ENCODE measurements at places on chromosomes 3 and 15.

DNA sequence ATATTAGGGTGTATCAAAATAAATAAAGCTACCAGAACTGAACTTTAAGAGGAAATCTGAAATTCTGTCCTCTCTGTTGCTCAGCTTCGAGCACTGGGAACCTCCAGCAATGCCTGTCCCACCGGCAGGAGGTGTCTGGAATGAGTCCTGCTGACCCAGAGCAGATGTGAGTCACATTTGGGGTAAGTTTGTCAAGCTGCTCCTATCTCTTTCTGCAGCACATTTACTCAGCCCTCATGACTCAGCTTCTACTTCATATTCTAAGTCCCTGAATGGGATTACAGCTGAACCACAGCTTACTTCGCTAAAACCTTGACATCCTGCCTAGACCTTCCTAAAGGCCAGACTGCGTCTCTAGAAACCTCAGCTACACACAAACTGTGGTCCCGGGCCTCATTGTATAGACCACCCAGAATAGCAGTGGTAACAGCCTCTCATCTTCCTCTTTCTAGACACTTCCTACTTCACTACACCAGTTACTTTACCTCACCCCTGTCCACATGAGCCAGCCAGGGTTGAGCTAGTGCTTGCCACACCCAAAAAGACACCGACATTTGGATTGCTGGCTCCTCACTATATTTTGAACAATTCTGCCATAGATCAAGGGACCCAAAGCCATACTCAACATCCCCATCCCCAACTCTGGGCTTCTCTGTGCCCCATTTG lies 109.6 kb upstream of the TMCO5A start:
- no peak for DNase-seq

GRCh38 chr3:138879541-138880380 lies 45.0 kb upstream of the PIK3CB start:
- no peak for DNase-seq

DNA sequence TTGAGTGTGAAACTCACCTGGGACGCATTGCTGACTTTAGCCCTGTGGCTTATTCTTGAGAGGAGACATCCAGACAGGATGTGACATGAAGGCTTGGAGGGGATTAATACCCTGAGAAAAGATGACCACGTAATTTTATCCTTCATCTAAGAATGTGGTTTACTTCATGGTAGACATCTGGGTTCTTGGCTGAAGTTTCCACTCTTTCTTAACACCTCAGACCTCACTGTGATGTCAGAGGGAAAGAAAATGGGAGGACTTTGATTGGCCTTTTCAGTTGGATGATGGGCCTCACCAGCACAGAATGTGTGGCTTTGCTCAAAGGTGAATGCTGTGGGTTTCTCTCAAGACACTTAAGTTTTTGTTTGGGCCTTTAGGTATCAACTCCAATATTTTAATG lies 16.5 kb downstream of the GORASP1 start:
- no peak for DNase-seq

DNA sequence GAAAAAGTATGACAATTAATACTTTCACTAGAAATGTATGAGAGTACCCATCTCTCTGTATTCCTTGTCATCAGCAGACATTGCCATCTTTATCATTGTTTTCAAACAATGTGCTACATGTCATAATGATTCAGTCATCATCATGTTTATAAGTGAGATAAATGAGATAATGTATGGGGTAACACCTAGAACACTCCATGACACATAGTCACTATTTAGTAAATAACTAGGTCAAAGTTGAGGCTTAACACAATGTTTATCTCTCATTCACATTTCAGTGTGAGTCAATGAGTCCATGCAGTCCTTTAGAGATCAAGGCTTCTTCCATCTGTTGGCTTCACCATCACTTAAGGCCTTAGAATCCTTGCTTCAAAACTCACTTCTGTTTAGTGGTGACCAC lies 70.0 kb downstream of the NLGN1 start:
- no peak for DNase-seq

DNA sequence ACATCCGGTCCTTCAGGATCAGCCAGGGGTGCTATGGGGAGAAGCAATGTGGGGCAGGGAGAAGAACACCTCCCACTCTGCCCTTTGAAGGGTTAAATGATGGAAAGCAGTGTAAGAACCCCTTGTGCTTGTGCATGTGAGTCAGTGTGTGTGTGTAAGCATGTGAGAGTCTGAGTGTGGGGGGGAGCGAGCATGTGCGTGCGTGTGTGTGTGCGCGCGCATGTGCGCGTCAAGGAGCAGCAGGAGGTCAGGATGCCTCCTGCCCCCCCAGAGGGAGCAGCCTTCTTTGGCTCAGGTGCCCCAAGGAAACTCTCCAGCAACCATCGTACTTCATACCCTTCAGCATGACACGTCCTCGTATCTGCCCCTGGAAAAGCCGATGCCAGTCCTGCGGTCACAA lies 30.3 kb downstream of the GALNT15 start:
- no peak for DNase-seq

DNA sequence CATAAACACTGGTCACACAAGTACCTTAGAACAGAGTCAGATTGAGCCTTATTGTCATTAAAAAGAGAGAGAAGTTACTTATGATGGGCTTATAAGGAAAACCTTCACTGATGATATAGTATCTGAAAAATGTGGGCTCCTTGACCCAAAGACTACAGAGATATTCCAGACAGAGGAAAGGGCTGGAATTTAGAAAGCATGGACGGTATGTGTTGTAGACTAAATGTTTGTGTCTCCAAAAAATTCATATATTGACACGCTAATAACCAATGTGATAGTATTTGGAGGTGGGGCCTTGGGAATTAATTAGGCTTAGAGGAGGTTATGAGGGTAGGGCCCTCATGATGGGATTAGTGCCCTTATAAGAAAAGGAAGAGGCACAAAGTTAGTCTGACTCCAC lies 61.0 kb upstream of the DAZL start:
- no peak for DNase-seq

GRCh38 chr3:183428447-183429211 lies at the start of gene MCF2L2:
Gene MCF2L2 (minus strand): TSS chr3:183428619. CDS start chr3:183427977, 642 bp downstream.
- peak; percentile 38 for DNase-seq

GRCh38 chr3:146895026-146895749 lies 290.0 kb upstream of the PLSCR5 start:
- no peak for DNase-seq

DNA sequence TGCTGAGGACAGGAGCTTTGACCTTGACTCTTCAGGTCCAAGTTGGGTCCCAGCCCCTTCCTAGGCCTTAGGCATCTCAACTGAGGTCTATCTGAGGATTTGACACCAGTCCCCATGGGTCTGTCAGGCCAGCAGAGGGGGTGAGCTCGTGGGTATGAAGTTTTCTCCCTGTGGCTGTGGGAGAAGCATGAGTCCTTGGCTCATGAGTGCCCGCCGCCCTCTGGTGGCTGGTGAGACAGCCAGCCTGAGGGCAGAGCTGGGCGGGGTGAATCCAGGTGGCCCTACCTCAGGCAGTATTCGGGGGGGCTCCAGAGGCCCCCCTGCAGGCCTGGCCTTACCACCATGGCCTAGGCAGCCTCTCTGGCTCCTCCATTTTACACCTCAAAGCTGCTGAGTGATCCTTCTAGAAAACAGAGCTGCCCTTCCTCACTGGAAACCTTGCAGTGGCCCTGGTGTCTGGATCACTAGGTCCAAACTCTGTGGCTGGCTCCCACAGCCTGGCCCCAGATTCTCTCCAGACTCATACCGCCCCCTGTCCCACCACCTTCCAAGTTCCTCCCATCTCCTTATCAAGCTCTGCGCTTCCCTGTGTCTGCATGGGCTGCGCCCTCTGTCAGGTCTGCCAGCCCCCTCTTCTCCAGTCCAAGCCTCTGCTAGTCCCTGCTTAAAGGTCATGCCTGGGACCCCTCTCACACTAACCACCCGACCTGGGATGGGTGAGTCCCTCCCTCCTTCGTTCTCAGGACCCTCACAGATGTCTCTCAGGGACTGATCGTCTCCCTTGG lies 16.1 kb downstream of the SH2D7 start:
- DNase-seq, result peak; percentile 96

- DNase-seq, result no peak
These were observed 58.9 kb upstream of the KY start for GRCh38 chr3:134709561-134710312.

DNA sequence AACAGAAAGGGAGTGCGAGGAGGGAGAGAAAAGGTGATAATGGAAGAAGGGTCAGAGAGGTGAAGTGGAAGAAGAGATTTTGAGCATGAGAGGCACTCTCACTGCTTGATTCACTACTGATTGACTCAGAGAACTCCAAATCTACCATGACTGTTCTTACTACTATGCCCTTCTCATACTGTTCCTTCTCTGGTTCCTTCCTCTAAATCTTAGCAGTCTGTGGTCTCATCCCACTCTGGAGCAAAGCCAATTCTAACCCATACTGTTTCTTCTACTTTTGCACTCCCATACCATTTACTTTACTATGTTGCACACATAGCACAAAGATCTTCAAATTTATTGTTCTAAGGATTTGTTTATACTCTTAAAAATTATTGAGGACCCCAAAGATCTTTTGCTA lies 100.8 kb downstream of the DTWD1 start:
- no peak for DNase-seq

GRCh38 chr3:13249664-13250390 lies 170.3 kb downstream of the NUP210 start:
- no peak for DNase-seq

DNA sequence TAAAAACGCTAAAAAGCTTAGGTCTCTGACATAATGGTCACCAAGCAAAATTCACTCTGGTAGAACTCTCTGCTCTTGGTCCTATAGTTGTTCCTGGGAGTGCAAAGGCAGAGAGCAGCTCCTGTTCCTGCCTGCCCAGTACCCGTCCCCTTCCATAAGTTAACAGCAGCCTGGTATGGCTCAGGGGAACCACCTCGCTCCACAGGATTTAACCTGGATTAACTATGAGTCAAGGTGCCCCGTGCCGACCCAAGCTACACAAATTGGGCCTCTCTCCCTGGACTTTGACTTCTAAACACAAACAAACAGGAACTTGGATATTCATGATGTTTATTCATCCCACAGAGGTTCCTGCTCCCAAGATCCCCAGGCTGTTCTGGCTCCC lies 32.1 kb downstream of the SCAP start:
- no peak for DNase-seq

DNA sequence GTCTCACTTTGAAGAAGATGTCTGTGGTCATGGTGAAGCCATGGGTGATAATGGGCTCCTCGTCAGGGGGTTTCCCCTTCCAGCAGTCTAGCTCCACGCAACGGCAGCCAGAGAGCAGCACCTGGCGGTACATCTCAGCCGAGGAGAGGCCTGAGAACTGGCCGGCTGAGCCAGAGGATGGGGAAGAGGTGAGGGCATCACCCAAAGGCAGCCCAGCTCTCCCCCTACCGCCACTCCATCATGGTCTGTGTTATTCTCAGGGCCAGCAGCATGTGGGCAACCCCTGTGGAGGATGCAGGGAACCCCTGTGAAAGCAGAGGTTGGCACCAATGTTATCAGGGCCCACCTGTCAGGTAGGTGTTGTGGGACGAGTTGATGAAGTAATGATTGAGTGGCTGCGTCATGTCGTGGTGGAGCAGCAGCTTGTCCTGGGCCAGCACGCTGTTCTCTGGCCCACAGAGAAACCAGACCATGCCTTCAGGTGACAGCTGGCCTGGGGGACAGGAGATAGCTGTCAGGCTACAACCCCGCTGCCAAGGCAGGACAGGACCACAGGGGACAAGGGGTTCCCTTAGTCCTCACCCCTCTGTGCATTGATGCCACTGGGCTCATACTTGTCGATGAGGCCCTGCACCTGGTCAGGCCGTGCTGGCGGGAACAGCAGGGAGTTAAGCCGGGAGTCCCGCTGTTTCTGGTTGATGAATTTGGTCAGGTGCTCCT lies 9.4 kb downstream of the PLCB2 start:
- DNase-seq, result no peak

- no peak for DNase-seq
These were observed 713.5 kb upstream of the LMCD1 start for GRCh38 chr3:7787871-7788828.

DNA sequence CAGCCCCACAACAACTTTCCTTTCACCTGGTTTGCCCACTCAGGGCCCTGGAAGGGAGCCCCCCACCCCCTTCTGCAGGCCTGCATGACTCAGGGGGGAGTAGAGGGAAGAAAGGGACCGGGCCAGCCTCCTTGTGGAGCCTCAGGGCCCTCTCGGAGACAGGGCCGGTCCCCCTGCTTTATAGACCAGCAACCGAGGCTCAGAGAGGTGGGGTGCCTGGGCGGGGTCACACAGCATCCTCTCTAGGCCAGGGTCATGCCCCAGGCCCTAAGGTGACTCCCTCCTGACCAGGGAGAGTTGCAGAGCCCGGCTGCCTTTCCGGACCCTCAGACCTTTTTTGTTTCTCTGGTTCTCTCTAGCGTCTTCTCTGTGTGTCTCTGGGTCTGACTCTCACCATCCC lies 211.3 kb downstream of the TBC1D2B start:
- DNase-seq, result no peak

GRCh38 chr3:151686257-151686656 lies 47.5 kb upstream of the AADACL2 start:
- DNase-seq, result no peak

DNA sequence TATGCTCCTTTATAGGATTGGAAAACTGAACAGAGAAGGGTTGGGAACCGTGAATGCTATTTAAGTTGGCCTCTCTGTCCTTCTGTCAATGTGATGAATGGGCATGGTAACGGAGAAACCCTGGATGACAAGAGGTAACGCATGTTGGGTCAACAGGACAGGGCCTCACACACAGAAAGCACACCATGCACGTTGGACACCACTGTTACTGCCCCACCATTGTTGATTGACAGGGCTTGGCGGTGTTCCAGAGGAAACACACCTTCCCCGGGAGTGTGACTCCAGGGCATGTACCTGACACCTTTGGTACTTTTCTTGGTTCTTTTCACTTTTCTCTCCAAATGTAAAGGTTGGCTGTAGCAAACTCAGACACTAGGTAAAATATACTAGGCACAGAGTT lies 548.5 kb downstream of the OCA2 start:
- DNase-seq, result no peak
